ENCODE measurements at places on chromosomes 4 and X.

GRCh38 chrX:25721564-25721963 lies 416.6 kb upstream of the MAGEB18 start:
- no peak for DNase-seq

GRCh38 chr4:25236971-25237370 lies 3.1 kb downstream of the PI4K2B start:
- no peak for DNase-seq

GRCh38 chr4:61877893-61878292 lies 677.8 kb downstream of the ADGRL3 start:
- no peak for DNase-seq

- DNase-seq: no peak
These were observed 55.8 kb upstream of the GAB1 start for GRCh38 chr4:143280861-143281260.

- no peak for DNase-seq
These were observed 52.8 kb upstream of the ANKRD17 start for GRCh38 chr4:73311428-73311827.

DNA sequence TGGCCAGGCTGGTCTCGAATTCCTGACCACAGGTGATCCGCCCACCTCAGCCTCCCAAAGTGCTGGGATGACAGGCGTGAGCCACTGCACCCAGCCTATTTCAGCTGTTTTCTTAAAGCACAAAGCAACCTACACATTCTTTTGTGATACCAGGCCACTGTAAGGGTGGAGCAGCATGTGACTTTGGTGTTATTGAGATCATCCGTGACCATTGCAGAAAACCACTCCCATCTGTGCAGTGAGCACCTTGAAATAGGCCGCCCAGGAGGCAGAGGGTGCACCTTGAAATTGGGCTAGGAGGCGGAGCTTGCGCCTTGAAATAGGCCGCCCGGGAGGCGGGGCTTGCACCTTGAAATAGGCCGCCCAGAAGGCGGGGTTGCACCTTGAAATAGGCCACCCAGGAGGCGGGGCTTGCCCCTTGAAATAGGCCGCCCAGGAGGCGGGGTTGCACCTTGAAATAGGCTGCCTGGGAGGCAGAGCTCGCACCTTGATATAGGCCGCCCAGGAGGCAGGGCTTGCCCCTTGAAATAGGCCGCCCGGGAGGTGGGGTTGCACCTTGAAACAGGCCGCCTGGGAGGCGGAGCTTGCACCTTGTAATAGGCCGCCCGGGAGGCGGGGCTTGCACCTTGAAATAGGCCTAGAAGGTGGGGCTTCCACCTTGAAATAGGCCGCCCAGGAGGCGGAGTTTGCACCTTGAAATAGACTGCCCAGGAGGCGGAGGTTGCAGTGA lies 9.0 kb upstream of the SLC25A6 start:
- DNase-seq: no peak

GRCh38 chrX:96094616-96095015 lies 590.0 kb upstream of the DIAPH2 start:
- no peak for DNase-seq

- no peak for DNase-seq
These were observed 728.7 kb upstream of the ACTRT1 start for GRCh38 chrX:128780934-128781333.

- no peak for DNase-seq
These were observed 46.6 kb downstream of the IL13RA2 start for GRCh38 chrX:114970806-114971205.
